Activated gamma-delta T cell (primary cell): ENCODE measurements at places on chromosomes 1 and 21.
A peak's percentile ranks its signal among the peaks of the same experiment; 100 is the strongest.

- no peak for DNase-seq
These were observed 64.7 kb upstream of the MACF1 start for GRCh38 chr1:39139723-39140360.

DNA sequence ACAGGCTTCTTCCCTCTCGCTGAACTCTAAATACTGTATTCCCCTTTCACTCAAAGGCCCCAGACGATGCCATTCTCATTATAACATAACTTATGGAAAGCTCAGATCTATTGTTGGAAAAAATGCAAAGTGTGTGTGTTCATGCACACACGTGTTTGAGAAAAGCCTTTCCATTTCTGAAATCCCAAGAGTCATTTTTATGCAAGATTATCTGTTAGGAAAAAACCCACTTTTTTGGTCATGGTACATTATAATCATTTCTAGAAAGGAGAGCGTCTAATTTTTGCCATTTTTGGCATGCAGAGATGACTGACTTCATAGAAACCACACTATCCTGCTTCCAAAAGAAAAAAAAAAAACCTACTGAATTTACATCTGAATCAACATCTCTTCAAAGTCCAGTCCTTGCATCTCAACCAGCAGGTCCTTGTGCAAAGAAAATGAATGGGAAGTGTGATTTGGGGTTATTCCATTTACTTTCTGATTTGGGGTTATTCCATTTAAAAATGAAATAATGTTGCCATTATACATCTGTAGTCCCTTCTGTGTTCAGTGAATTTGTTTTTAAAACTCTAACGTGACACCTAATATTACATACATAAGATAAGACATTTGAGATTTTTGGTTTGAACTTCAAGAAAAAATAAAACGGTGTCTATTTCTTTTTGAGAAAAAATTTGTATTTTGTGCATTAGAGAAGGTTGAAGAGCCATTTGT, 150.3 kb downstream of the DHRS3 start:
- DNase-seq, result no peak

DNA sequence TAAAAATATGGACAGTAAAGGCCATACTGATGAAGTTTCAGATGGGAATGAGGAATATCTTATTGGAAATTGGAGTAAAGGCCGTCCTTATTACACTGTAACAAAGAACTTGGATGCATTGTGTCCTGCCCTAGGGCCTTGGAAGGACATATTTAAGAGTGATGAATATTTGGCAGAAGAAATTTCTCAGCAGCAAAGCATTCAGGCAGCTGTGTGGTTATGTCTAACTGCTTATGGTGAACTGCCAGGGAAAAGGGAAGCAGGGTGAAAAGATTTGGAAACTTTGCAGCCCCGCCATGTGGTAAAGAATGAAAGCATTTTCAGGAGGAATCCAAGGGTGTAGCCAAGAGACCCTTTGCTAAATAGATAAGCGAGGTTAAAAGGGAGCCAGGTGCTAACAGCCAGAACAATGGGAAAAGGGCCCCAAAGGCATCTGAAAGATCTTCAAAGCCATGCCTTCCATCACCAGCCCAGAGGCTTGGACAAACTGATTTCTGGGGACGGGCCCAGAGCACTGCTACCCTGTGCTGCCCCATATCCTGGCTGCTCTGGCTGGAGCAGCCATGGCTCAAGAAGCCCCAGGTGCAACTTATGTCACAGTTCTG, 200.0 kb downstream of the PTPRU start:
- no peak for DNase-seq

DNA sequence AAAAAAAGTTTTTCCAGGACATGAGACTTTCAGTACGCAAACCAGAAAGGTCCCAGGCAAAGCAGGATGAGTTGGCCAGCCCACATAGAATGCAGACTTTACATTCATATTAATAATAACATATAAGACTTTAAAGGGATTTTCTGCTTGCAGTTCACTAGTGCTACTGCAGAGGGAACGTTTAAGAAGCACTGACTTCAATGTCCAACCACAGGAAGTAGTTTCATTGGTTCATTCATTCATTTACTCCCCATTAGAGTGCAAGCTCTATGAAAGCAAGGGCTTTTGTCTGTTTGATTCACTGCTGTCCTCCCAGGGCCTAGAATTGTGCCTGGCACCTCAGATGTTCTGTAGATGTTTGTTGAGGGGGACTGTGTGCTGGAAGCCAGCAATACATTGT, 11.8 kb upstream of the SERINC2 start:
- no peak for DNase-seq

- no peak for DNase-seq
These were observed 149.7 kb upstream of the VANGL1 start for GRCh38 chr1:115492019-115492595.

DNA sequence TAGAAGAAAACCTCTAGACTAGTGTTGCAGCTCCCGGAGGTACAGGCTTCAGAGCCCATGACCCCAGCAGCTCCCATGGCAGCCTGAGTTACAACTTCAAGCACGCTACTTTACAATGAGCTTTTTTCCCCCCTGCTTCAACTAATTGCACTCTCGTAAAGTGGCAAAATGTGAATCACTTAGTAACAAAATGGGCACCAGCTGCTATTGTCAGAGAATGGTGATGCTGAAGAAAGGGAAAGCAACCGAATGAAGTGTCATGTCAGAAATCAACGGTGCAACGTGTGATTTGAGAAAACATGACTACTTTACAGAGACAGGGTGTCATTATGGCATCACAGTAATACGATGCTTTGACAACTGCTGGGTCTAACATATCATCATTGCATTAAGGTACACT, 40.5 kb downstream of the ESRRG start:
- no peak for DNase-seq

GRCh38 chr21:25402134-25402961, 204.9 kb downstream of the MRPL39 start:
- no peak for DNase-seq

DNA sequence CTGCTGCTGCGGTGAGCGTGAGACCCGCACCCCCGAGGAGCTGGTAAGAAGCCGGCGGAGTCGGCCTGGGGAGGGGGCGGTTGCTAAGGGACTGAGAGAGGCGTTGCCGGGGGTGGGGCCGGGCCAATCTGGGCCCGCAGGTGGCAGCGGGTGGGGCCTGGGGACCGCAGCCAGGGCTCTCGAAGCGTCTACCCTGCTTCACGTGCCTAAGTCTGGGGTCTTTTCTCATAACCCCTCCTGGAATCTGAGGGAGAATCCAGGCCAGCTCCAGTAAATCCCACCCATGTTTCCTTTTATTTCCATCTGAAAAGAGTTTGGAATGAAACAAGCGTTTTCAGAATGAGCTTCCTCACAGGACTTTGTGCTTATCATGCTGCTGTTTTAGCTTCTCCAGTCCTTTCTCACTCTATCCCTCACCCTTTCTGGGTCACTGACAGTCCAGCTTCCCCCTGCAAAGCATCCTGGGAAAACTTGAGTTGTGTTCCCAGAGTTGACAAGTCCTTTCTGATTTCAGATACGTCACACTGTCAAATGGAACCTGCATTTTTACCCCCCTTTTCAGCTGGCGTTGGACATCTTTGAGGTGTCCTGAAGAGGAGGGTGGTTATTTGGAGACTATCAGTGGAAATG, 431 bp downstream of the CLCN6 start:
- DNase-seq, result peak; percentile 78

DNA sequence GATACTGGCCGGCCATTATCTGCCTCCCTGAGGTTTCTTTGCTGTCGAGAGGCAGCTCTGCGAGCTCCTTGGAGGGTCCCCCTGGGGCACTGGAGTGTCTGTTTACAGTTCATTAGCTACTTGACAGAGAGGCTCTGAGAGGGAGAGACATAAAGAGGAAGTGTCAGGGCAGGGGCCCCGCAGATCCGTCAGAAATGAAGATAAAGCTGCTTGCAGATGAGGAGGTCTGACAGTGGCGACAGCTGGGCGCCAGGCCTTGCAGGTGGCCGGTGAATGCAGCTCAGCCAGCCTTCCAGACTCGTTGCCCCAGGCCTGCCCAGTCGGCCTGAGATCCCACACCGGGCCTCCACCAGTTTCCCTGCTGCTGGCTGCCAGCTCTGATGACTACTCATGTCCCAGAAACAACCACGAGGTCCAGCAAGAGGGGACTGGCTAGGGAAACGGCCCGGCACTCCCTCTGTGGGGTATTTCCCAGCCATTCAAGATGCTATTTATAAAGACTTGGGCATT, 84.7 kb downstream of the DISP3 start:
- no peak for DNase-seq

DNA sequence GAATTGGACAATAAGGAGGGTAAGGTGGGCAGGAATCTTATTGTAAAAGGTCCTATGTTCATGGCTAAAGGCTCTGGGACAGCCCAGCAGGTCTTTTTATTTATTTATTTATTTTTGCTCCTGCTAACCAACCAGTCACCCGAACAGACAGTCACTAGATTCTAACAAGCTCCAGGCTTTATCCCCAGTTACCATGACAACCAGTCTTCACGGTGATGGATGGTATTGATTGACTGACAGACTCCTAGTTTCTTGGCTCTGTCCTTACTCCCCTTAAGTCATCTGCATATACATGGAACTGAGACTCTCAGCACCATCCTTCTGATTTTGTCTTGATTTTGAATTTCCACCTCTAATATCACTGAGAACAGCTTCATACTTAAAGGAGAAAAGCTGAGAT, 44.3 kb downstream of the C8A start:
- DNase-seq, result no peak

DNA sequence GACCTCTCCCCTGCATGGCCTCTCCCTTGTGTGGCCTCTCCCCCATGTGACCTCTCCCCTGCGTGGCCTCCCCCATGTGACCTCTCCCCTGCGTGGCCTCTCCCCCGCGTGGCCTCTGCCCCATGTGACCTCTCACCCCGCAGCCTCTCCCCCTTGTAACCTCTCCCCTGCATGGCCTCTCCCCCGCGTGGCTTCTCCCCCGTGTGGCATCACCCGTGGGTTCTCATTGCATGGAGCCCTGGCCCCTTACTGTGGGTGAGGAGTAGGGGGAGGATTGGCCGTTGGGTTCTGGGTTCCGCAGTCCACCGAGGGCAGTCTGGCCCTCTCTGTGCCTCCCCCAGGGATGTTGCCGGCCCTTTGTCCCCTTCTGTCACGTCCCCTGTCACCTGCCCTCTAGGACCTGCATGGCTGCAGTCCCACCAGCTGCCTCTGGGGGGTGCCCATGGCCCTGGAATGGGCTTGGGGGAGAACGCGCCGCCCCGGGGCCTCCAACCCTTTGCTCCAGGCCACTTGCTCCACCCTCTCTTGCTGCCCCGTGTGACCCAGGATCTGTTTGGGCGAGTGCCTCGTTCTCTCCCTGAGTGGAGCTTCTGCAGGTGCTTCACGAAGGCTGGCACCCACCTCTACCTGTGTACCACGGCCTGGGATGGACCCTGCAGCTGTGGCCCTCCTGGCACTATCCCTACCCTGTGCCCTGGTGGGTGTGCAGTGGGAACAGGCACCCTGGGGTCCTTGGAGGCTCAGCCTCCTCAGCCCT, 21.3 kb downstream of the RRP1 start:
- peak; percentile 51 for DNase-seq

- no peak for DNase-seq
These were observed 112.1 kb upstream of the DPYD start for GRCh38 chr1:98032958-98033357.

GRCh38 chr1:161988413-161988812, 35.3 kb downstream of the OLFML2B start:
- DNase-seq, result no peak

DNA sequence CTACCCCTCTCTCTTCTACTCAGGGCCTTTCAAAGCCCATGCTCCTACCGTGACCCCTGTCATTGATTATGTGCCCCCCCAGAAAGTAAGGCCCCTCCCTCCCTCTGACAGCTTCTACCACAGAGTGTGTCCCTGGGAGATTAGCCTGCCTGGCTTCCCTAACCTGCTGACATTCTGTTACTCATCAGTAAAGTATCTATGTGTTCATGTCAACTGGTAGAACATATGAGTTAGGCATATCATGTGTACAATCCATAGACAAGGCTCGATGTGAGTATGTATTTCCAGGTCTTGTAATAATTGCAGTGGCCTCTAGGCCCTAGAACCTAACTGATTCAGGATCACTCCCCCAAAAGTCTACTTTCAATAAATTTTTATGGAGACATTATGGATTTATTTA, 120.0 kb downstream of the GIPC2 start:
- DNase-seq, result no peak

- DNase-seq, result no peak
These were observed 68.5 kb downstream of the CRB1 start for GRCh38 chr1:197336571-197336970.

DNA sequence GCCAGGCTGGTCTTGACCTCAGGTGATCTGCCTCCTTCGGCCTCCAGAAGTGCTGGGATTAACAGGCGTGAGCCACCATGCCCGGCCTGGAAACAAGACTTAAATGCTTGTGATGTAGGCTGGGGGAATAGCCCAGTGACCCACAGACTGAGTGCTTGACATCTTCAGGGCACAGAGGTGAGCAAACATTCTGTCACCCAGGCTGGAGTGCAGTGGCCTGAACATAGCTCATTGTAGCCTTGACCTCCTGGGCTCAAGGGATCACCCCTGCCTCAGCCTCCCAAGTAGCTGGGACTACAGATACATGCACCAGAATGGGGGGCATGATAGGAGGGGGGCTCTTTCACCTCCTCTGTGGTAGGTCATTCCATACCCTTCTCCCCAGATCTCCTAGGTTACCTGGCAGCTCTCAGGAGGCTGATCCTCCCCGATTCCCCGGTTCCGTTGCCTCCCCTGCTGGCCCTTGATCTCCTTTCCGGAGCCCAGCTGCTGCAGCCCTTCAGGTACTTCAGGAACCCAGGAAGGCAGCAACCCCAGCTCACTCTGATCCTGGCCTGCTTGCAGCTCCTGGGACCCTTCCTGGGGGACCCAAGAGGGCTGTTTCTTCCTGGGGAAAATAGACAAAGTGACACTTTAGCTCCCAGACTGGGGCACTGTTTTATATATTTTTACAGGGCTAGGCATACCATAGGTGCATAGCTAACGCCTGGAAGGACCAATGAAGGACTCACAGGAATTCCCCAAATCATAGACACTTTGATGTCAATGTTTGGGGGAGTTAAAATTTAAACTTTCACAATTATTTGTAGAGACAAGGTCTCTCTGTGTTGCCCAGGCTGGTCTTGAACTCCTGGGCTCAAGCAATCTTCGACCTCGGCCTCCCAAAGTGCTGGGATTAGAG, 11.8 kb downstream of the SPATA21 start:
- no peak for DNase-seq

GRCh38 chr21:45382697-45382997, 22.3 kb upstream of the COL18A1 start:
- DNase-seq, result no peak

GRCh38 chr21:31509194-31510017, 150.1 kb upstream of the SOD1 start:
- no peak for DNase-seq

DNA sequence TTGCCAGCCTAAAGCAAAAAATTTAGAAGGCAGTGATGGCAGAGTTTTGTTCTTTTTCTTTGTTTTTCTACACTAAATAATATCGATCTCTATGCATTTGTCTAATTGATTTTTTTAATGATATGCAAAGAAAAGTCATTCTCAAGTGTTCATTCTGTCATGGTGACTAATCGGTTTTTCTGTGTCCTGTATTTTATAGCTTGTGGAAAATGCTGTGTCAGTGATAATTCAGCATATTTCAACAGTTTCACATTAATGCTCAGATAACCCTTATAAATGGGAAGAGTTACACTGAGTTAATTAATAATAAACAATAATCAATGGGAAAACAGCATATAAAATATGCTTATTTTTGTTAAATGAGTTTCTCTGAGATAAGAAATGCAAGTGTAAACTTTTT, 824.9 kb downstream of the AMY1C start:
- no peak for DNase-seq
